ENCODE measurements at places on chromosomes 13 and 19. TPM values are rescaled to one million over a fixed set of nuclear protein-coding genes. Genes with fewer than 3 reads are reported as not detected.
A peak's percentile ranks its signal among the peaks of the same experiment; 100 is the strongest.

The ARHGAP33 gene
- 18.8 TPM for total RNA-seq

The MAMSTR gene
- total RNA-seq: 3.8 TPM

The C5AR1 gene
- 43.1 TPM for total RNA-seq

The ZNF560 gene
- total RNA-seq: not detected

The SHISA7 gene
- total RNA-seq: not detected

The NKPD1 gene
- 0.77 TPM for total RNA-seq

The ZNF229 gene
- total RNA-seq: 4.2 TPM

The CD79A gene
- 333 TPM for total RNA-seq

The FUT2 gene
- not detected for total RNA-seq

The ZIK1 gene
- 10.3 TPM for total RNA-seq

The DDX39A gene
- total RNA-seq: 129 TPM

The MBD3L3 gene
- total RNA-seq: not detected

The ZFR2 gene
- 0.13 TPM for total RNA-seq

The CLIP3 gene
- 16.8 TPM for total RNA-seq

The MARCHF2 gene
- total RNA-seq: 52.1 TPM

The ZSCAN4 gene
- not detected for total RNA-seq

DNA sequence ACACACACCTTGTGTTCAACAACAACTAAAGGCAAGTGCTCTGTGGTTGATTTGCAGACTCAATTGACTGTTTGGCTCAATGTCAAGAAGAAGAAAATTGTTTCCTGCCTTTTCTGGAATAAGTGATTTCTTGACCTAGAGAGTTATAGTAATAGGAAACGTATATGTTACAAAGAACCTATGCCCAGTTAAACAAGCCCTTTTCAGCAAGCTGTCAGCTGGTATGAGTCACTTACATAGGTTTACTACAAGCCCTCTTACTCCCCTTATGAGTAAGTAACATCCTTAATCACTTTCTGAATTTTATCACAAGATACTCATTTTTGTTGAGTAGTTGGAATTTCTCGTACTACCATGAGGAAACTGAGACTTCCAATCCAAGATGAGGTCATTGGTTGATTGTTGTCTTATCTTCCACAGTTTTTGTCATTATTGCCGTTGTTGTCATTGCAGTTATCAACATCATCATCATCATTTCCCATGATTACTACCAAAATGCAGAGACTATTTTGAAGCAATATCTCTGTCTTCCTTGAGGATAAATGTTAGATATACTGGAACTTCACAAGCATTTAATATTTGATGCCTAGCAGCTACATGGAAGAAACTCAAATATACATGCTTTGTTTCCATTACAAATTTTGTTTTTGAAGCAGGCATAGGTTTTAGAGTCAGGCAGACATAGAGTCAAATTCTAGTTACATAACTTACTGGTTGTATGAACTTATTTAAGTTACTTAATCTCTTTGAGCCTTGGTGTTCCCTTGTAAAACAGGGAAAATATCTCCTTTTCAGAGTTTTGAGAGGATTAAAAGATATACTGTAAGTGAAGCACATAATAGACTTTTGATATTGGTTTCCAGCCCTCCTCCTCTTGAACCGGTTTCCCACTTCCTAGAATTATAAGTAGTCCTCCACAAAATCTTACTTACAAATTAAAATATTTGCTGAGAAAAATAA, 106.0 kb downstream of the RAP2A start:
- no peak for DNase-seq

- DNase-seq: no peak
Observed at GRCh38 chr19:55493052-55493644, 4.9 kb downstream of the SSC5D start.

DNA sequence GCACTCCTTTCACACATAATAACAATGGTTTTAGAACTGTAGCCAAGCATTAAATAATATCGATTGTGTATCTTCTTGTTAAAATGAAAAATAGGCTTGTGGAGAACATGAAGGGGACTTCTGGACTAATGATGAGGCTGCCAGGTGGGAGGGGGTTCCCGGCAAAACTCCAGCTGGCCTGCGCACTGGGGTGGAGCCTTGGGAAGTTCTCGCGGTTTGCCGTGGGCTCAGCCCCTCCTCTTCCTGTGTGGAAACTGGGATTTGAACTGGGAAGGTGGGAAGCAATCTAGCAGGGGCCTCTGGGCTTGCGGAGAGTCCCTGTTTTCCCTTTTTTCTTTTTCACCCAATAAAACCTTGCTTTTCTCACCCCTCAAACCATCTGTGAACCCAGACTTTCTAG, 113.7 kb upstream of the SLITRK1 start:
- DNase-seq: no peak

GRCh38 chr19:11763611-11764010, 3.2 kb upstream of the ZNF441 start:
- no peak for DNase-seq

GRCh38 chr13:98520674-98521449, 56.0 kb downstream of the STK24 start:
- DNase-seq: no peak

- DNase-seq: no peak
Observed at GRCh38 chr13:95233026-95233635, 68.1 kb downstream of the ABCC4 start.

DNA sequence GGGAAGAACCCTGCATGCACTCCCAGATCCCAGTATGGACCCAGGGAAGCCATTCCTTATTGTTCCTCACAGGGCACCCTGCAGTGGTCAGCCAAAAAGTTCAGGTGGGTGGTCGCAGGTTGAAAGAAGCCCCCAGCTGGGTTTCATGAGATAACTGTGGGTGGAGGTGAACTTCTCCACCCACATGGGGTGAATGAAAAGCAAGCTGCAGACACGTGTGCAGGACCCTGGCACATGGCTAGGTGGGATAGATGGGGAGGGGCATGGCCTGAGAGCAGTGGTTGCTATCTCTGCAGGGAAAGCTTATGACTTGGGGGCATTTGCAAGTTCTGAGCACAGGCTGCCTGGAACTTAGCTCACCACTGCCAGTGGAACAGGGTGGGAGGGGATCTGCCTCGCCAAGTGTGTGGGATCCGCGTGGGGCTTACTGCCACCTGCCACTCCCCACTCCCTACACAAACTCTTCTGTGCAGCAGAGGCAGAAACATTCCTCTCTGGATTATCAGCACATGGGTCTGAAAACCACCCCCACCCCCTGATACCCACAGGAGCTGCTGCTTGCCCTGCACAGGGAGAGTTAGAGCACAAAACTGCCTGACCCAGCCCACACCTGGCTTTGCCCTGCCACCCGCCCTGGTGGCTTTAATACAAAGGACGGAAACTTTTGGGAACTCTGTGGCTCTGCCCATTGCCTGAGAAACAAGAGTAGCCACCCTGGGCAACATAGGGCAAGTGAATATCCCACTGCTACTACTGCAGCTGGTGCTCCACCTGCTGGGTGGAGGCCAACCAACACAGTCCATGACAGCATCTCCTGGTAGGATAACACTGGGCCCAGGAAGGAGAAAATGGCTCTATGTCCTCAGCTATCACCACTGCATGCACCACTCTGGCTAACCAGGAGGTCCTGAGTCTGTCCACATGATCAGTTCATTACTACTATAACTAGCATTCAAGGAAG, 24.4 kb downstream of the PLA2G4C start:
- peak; percentile 7 for DNase-seq

- DNase-seq: no peak
Observed at GRCh38 chr13:40963927-40964326, 55.2 kb downstream of the ELF1 start.

- DNase-seq: peak; percentile 98
Observed at GRCh38 chr19:13104360-13104847, 1.7 kb upstream of the LYL1 start.

DNA sequence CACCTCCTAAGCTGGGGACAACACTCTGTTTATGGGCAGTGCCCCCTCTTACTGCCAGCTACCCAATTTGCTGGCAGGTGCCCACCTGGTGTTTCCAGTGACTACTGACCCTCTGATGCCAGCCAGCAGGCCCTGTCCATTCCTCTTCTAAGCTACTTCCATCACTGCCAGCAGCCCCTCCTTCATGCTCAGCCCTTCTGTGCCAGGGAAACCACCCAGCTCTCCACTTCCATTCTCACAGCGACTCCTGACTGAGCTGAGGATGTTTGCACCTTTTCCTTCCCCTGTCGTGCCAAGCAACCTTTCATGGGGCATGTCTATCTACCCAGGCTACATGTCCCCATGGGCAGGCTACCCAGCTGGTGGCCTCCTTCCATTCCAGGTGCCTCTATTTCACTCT, 24.0 kb upstream of the ZNF492 start:
- no peak for DNase-seq

DNA sequence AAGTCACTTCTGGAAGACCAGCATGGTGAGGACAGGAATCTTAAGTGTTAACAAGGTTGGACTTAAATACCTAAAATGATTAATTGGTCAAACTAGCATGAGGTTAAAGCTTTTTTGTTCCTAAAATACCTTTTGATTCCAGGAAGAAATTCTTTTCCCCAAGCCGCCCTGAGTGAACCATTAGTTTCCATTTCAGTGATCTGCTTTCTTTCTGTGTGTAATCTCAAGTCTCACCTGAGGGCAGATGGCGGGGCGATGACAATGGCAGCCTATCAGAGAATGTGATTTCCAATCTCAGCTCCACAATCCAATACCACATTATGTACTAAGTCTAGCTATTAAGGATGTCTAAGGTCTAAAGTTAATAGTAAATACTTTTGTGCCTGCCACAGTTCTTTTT, 390.9 kb upstream of the SGCG start:
- DNase-seq: no peak

All from spleen (tissue), 13 donors.